Thymus (tissue), 14 donors: ENCODE measurements at places on chromosomes 16 and 17. TPM values are rescaled to one million over a fixed set of nuclear protein-coding genes. Genes with fewer than 3 reads are reported as not detected.

DNA sequence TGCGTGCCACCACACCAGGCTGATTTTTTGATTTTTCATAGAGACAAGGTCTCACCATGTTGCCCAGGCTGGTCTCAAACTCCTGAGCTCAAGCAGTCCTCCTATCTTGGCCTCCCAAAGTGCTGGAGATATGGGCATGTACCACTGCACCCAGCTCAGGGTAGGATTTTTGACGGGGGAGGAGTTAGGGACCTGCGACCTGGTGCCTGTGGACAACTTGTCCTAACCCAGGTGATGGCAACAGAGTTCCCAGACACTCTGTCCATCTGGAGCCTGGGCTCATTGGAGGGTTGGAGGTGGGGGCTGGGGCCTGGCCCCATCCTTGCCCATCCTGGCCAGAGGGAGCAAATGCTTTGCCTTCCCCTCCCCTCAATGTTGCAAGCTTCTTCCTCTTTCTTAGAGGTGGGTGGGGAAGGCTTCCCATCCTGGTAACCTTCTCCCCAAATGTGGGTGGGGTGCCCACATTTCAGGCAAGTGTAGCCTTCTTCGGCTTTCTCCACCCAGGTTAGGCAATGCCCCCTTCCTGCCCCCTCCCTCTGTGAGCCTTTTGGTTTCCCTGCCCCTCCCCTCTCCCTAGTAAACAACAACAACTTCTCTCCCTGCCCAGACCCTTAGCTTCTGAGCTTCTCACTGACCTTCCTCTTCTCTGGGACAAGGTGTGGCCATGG is 24.9 kb downstream of the RARA start:
- no peak for DNase-seq

- no peak for DNase-seq
Measured at GRCh38 chr16:69867784-69868560, 83.2 kb upstream of the CLEC18A start.

- no peak for DNase-seq
Measured at GRCh38 chr17:81156866-81157805, 8.2 kb upstream of the PVALEF start.

DNA sequence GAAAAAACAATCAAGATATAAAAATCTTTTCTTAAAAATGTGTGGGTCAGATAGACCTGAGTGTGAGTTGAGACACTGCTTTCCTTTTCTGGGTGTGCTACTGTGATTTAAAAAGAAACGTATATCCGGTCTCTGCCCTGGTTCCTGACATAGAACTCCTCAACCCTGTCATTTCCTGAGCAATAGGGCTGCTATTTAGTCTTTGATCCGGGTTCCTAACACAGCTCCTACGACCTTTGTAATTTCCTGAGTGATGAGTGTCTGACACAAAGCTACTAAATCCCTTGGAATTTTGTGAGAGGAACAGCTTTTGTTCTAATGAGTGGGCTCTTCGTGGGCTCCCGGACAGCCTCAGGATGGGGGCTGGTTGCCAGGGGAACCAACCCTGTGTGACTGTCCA is 93.9 kb upstream of the FA2H start:
- no peak for DNase-seq

GRCh38 chr16:46627746-46628145 is 6.6 kb upstream of the SHCBP1 start:
- no peak for DNase-seq

NLRC5 gene
- 63.9 TPM for polyA plus RNA-seq

KCNAB3 gene
- 8.9 TPM for polyA plus RNA-seq

LAT gene
- 239 TPM for polyA plus RNA-seq
